Neural crest cell (in vitro differentiated cells): ENCODE measurements at places on chromosomes 4 and X. TPM values are rescaled to one million over a fixed set of nuclear protein-coding genes. Genes with fewer than 3 reads are reported as not detected.
A peak's percentile ranks its signal among the peaks of the same experiment; 100 is the strongest.

DNA sequence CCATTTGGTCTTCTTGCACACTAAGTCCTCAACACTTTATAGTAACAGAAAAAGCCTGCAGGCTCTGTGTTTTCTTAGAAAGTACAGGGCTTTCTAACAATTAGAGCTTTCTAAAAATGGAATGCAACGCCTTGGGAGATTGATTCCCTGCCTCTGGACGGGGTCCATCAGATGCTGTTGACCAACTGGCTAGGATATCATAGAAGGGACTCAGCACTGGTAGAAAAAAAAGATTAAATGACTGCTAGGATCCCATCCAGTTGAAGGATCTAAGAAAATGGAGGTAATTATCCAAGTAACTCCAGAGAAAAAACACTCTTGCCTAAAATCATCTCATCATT lies 39.5 kb downstream of the USP46 start:
- no peak for DNase-seq

GRCh38 chr4:115780835-115781234 lies 667.4 kb upstream of the NDST4 start:
- no peak for DNase-seq

DNA sequence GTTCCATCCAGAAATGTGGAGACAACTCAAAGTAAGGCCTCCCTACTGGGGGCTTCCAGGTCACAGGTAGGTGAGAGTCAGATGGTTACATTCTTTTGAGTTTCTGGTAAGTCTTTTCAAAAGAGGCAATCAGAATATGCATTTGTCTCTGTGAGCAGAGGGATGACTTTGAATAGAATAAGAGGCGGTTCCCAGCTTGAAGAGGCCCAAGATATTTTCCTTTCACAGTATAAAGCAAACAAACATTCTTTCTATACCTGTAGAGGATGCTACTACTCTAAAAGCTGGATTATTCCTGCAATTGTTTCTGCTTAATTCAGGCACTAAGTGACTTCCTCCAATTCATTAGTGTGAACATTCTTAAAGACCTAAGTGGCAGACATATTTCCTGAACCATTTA lies 44.4 kb downstream of the DIAPH2 start:
- DNase-seq: no peak

GRCh38 chrX:124280294-124280902 lies 52.1 kb upstream of the TEX13D start:
- DNase-seq: no peak

- peak; percentile 66 for DNase-seq
Observed at GRCh38 chr4:121252224-121252806, 88.2 kb upstream of the TNIP3 start.

- no peak for DNase-seq
Observed at GRCh38 chr4:164828955-164829354, 48.0 kb upstream of the APELA start.

DNA sequence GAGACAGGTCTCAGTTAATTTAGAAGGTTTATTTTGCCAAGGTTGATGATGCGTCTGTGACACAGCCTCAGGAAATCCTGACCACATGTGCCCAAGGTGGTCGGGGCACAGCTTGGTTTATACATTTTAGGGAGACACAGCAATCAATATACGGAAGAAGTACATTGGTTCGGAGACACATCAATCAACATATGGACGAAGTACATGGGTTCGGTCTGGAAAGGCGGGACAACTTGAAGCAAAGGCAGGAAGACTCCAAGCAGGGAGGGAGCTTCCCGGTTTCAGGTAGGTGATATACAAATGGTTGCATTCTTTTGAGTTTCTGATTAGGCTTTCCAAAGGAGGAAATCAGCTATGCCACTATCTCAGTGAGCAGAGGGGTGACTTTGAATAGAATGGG lies 225.2 kb upstream of the ZFP42 start:
- DNase-seq: no peak

DNA sequence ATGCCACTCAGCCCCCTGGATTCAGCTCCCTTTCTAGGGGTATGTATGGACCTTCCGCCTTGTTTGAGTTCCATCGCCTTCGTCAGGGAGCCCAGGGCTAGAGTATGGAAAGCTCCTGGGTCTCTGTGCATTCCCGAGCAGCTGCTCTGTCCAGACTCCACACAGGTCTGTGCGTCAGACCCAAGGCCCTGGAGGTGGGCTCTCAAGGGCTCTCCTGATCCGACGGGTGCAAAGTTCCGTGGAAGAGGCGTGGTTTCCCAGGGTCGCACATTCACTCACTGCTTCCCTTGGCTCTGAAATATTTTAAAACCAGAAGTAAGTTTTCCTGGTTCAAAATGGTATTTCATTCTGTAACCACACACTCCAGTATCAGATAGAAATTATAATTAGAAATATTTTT lies 863.2 kb downstream of the TRIML1 start:
- no peak for DNase-seq

DNA sequence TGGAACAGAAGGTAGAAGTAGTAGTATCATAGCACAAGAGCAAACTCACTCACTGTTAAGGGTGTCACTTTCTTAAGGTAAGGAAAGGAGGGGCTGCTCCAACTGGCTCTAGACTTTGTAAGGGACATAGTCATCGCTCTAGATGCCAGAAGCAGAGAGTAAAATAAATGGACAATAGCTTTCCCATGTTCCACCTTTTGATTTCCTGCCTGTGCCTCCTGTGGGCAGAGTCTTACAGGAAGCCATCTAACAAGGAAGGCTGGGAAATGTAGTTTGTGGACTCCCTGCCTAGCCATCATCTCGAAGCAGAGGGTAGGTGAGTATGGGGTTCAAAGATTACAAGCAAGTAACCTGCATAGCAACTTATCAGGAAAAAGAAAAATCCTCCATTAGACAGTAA lies 1.7 kb upstream of the METTL14 start:
- no peak for DNase-seq

- no peak for DNase-seq
Observed at GRCh38 chr4:114729068-114729738, 130.6 kb downstream of the UGT8 start.

- DNase-seq: no peak
Observed at GRCh38 chr4:121096629-121097028, 24.3 kb upstream of the NDNF start.

GRCh38 chr4:152363086-152363485 lies 172.8 kb downstream of the FBXW7 start:
- DNase-seq: no peak

DNA sequence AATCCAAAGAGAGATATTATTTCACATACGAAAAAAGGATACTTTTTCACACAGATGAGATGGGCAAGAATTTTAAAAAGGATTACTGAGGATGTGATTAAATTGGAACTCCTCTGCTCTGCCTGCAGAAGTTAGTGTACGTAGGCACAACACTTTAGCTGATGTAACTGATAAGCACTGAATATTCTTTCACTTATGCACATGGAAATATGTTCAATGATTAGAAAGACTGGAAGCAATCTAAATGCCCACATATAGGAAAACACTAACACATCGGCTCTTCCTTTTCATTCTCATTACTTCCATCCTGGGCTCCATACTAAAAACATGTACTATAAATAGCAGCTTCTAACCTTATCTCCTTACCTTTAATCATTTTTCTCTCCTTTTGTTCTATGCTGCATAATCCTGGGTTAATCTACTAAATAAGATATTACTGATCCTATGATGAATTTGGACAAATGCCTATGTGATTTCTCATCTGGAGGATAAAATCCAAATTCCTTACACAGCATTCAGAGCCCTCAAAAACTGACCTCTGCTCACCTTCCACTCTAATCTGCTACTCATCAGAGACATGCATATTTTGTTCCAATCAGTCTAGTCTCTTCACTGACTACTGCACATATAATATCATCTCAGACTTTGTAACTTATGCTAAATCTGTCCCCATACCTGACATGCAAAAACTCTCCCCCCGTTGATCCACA lies 197.8 kb downstream of the PDGFC start:
- no peak for DNase-seq

DNA sequence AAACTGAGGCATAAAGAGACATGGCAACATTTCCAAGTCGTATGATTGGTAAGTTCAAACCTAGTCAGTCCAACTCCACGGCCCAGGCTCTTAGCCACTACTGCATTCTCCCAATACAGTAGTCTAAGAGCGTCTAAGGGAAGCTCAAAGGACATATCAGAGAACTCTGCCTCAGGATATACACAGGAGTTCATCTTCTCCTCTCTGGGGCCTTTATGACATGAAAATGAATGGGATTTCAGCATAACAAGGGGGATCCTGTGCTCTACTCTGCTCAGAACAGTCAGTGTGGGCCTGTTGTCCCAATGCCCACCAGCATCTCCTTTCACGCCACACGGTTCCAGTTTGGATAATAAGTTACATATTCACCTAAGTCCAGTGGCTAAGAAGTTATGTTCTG lies 4.2 kb downstream of the GASK1B start:
- DNase-seq: no peak

- no peak for DNase-seq
Observed at GRCh38 chr4:60134099-60134498, 1066.0 kb upstream of the ADGRL3 start.

DNA sequence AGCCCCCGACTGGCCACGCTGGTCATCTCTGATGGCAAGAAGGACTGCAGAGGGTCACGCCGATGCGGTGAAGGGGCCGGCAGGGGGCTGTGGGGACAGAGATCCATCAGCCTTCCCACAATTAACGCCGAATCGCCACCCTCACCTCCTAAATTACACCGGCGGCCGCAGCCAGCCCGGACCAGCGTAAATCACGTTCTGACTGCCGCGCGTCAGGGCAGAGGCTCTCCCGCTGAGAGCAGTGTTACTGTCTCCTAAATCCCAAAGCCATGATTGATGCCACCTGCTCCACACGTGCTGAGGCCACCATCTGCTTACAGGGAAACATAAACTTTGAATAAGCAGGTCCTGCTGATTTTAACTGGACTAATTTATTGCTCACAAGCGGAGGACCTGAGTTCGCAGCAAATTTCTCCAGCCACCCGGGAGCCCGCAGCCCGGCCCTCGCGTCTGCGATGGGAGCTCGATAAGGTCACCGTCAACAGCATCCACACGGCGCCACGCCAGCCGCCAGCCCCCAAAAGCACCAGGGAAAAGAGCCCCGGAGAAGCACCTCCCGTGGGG lies 127.3 kb upstream of the NKX1-1 start:
- DNase-seq: no peak

DNA sequence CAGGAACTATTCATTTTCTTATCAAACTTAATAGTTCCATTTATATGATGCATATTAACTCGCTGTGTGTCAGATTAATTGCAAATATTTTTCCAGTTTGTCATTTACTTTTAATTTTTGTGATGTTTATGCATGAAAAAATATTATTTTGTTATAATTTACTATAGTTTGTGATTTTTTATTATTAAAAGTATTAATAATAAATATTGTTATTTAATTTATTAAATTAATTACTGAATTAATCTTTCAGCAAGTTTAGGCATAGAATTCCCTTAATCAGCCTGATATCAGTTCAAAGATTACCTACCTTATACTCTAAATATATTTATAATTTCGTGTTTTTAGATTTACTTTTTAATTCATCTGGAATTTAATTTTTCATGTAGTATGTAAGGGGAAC lies 15.5 kb upstream of the ATOH1 start:
- DNase-seq: no peak

- no peak for DNase-seq
Observed at GRCh38 chr4:79679859-79680258, 271.8 kb upstream of the GK2 start.

- no peak for DNase-seq
Observed at GRCh38 chrX:150323020-150323419, 40.1 kb upstream of the MAMLD1 start.

DNA sequence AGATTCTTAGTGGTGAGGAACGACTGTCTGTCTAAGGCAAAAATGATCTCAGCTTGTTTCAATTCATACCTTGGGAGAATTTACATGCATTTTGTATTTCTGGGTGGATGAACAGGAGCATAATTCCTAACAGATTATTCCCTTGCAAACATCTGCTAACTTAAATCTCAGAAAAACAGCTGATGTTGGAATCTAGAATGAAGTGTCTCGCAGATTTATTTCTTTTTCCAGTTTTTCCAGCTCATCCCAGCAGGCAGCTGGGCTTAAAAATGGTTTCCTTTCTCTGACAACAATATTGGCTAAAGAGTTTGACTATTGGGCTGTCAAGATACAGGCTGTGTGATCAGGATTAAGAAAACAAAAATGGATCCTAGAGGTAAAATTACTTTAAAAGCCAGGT lies 1.1 kb downstream of the LNX1 start:
- no peak for DNase-seq

DNA sequence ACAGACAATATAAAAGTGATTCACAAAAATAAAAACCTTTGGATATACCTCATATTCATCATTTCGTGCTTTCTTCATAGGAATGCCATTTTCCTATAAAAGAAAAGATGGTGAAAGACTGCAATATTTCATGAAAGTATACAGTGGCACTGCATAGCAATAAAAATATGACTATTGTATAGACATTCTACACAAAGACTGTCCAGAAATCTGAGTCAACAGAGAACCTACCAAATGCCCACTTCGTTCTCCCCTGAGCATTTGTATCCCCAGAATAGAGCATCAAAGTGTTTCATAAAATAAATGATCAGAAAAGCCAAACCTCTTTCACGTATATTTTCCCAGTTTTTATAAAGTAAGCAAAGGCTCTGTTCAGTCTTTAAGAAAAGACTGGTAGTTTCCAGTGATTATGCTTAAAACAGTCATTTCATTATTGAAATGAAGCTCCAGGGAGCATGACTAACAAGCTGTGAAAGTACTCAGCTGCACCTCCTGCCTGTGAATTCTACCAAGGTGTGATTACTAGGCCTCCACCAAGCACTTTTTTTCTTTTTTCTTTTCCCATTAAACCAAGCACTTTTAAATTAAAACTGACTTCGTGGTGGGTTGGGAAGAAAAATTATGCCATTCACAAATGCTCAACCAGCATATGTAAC lies 20.2 kb downstream of the PPA2 start:
- DNase-seq: no peak

- DNase-seq: no peak
Observed at GRCh38 chr4:81914623-81915022, 442.9 kb upstream of the RASGEF1B start.

GRCh38 chr4:53055274-53055673 lies 193.2 kb downstream of the RASL11B start:
- DNase-seq: no peak

Gene AFF2
- total RNA-seq: 15.4 and 17.2 TPM in 2 replicates

Gene TMSB15B
- 36.8 and 40.7 TPM in 2 replicates for total RNA-seq

Gene SPOCK3
- 0.45 and 0.56 TPM in 2 replicates for total RNA-seq

Gene SULT1B1
- not detected in 2 replicates for total RNA-seq

Gene TRIML2
- not detected in 2 replicates for total RNA-seq

Gene GAGE12F
- total RNA-seq: not detected in 2 replicates

Gene HERC5
- total RNA-seq: 1.7 and 1.8 TPM in 2 replicates

Gene SPANXC
- not detected in 2 replicates for total RNA-seq

Gene EVC
- total RNA-seq: 24.4 and 26.1 TPM in 2 replicates

Gene XAGE1A
- not detected in 2 replicates for total RNA-seq
